ENCODE measurements at places on chromosomes 16 and 17. TPM values are rescaled to one million over a fixed set of nuclear protein-coding genes. Genes with fewer than 3 reads are reported as not detected.

MMP15 gene
- 79.1 TPM for total RNA-seq

TP53TG3B gene
- total RNA-seq: not detected

TMEM114 gene
- 0.52 TPM for total RNA-seq

KCNH6 gene
- total RNA-seq: 2.8 TPM

METRNL gene
- 20.2 TPM for total RNA-seq

SMARCD2 gene
- total RNA-seq: 133 TPM

GRCh38 chr16:84050316-84050715 is 7.7 kb upstream of the SLC38A8 start:
- H3K27ac ChIP-seq: no peak overlapping the region
- no peaks in the 10 kb centered on the region for H3K4me1 ChIP-seq
- no peak for DNase-seq
- H3K4me3 ChIP-seq: no peak overlapping the region

DNA sequence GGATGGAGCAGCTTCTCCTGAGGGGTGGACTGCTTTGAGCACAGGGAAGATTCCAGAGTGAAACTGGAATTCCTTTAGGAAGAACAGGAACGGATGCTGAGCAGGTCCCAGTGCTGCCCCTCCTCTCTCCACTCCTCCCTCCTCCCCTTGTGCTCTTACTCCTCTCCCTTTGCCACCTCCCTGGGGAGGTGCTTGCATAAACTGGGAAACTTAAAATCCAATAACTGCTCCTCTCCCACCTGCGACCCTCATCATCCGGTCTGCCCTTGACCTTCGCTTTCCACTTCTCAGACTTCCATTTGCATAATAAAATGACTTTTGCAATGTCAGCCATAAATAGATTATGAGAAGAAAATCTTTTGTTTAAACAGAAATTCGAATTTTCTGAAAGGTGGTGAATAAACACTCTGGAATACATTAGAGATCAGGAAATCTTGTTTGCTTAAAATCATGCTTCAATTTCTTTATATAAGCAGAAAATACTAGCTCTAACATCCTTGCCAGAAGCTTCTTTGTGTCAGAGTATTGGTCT is 23.7 kb downstream of the HSBP1 start:
- no peak overlapping the region for H3K27ac ChIP-seq
- H3K4me3 ChIP-seq: no peak overlapping the region
- peak; percentile 70 for DNase-seq
- H3K27me3 ChIP-seq: no peaks in the 10 kb centered on the region
- peaks cover 32% of the 10 kb centered on the region for H3K4me1 ChIP-seq

GRCh38 chr16:53465606-53466280 is 31.5 kb downstream of the RBL2 start:
- H3K27me3 ChIP-seq: no peaks in the 10 kb centered on the region
- no peaks in the 10 kb centered on the region for H3K4me1 ChIP-seq
- H3K36me3 ChIP-seq: peaks cover 35% of the 10 kb centered on the region
- H3K4me3 ChIP-seq: no peak overlapping the region
- DNase-seq: no peak

DNA sequence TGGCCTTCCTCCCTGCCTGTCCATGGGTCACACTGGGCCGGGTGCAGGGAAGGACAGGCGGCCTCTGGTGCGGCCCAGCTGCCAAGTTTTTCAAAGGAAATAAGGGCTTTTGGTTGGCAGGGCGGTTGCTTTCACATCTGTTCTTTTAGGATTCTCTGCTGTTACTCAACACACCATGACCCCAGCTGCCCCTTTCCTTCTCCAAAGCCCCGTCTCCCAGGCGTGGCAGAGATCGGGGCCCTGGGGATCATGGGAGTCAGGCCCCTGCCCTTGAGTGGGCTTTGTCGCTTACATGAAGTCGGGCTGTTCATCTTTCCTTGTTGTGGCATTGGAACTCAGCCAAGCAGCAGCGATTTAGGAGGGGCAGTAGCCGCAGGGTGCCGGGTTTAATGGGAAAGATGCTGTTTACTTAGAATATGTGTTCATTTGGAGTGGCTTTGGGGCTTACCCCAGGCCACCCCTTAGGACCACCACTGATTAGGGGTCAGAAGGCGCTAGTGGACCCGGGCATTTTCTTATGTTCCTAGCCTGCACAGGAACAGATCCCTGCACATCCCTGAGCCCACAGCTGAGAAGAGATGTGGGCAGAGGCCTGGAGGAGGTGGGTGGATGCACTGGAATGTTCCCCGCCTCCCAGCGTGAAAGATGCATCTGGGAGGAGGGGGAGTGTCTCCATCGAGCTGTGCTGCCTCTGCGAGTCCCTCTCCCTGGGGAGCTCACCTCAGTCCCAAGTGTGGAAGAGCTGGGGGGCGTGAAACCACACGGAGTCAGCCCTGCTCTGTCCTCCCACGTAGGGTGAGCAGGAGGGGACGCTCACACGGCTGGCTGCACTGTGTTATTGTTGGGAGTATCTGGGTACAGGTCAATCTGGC is 6.8 kb upstream of the ADCY7 start:
- no peaks in the 10 kb centered on the region for H3K36me3 ChIP-seq
- DNase-seq: no peak
- no peaks in the 10 kb centered on the region for H3K27me3 ChIP-seq
- no peak overlapping the region for H3K4me3 ChIP-seq

DNA sequence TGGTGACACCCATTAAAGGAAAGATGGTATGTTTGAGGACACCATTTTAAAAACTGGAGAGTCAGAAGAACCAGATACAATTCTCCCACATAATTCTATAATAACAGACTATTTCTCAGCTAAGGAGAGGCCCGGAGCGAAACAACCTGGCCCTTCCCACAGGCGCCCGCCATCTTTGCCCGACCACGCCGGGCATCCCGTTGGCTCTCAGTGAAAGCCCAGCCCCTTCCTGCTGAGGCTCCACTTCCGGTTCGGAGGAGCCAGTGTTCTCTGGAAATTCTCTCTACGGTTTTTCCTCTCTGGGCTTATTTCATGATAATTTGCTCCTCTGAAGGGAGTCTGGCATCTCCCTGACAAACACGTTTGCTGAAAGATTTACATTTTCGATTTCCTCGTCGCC is 175.7 kb downstream of the AXIN2 start:
- no peaks in the 10 kb centered on the region for H3K36me3 ChIP-seq
- H3K4me1 ChIP-seq: no peaks in the 10 kb centered on the region
- no peak for DNase-seq
- H3K27me3 ChIP-seq: no peaks in the 10 kb centered on the region

All from GM23338 (cell line).